ENCODE measurements at places on chromosomes 3 and 15. TPM values are rescaled to one million over a fixed set of nuclear protein-coding genes. Genes with fewer than 3 reads are reported as not detected.

The ZDHHC19 gene
- total RNA-seq = not detected

The CATSPER2 gene
- total RNA-seq = 0.33 TPM

The PLS1 gene
- 0.85 TPM for total RNA-seq

The PSTPIP1 gene
- 0.51 TPM for total RNA-seq

The SHF gene
- total RNA-seq = 1.8 TPM

The GPR149 gene
- not detected for total RNA-seq

The MEIS2 gene
- total RNA-seq = 12.9 TPM

The SMCO1 gene
- not detected for total RNA-seq

The ISLR gene
- total RNA-seq = 0.17 TPM

The USP50 gene
- not detected for total RNA-seq

The KBTBD12 gene
- total RNA-seq = not detected

The CNTN3 gene
- not detected for total RNA-seq

The GOLGA8S gene
- total RNA-seq = not detected

The MUSTN1 gene
- total RNA-seq = not detected

The C15orf62 gene
- 1.0 TPM for total RNA-seq

The ITIH4 gene
- total RNA-seq = 0.19 TPM

The PRSS50 gene
- not detected for total RNA-seq

The CPA3 gene
- total RNA-seq = 0.68 TPM

The FAM81A gene
- not detected for total RNA-seq

The QRICH1 gene
- 110 TPM for total RNA-seq

The CCR9 gene
- not detected for total RNA-seq

The TUSC7 gene
- total RNA-seq = not detected

The GRIP2 gene
- total RNA-seq = not detected

The CYP1A2 gene
- total RNA-seq = not detected

The MUC4 gene
- total RNA-seq = not detected

The HACD3 gene
- total RNA-seq = 93.1 TPM

Data from dermis blood vessel endothelial cell (primary cell).